ENCODE measurements at places on chromosomes 7 and 10.

DNA sequence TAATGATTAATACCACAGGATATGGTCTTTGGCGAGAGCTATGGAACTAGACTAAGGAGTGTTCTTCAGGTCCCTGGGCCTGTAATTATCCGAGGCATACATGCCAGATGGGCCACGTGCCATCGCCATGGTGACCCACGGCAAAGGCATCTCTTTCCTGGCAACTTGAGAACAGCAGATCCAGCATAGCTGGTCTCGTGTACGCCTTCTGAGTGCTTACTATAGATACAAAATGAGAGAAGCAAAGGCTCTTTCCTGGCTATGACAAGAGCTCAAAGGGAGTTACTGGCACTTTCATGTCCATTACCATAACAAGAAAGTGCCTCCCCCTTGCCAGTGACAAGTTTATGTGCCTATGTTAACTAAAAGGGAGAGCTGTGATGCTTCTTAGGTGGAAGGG lies 26.0 kb upstream of the GLI3 start:
- no peak for DNase-seq

GRCh38 chr7:99201027-99201426 lies 6.9 kb downstream of the KPNA7 start:
- no peak for DNase-seq

DNA sequence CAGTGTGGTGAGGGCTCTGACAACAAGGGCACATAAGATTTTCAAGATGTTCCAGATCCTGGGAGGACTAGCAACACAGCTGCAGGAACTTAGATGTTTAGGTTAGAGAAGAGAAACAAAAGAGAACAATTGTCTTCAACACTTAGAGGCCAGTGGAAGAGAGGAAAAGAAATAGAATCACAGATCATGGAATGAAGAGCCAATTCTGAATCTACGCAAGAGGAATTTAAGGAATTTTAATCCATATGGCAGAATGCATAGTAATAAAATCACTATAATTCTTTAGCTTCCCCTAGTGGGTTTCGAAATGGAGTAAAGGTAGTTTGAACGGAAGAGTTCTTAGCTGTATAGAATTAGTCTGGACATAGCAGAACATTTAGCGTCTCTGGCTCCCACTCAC lies 114.6 kb upstream of the LRRTM3 start:
- no peak for DNase-seq

- DNase-seq = no peak
These were observed 82.5 kb downstream of the ZNF467 start for GRCh38 chr7:149690688-149691446.

DNA sequence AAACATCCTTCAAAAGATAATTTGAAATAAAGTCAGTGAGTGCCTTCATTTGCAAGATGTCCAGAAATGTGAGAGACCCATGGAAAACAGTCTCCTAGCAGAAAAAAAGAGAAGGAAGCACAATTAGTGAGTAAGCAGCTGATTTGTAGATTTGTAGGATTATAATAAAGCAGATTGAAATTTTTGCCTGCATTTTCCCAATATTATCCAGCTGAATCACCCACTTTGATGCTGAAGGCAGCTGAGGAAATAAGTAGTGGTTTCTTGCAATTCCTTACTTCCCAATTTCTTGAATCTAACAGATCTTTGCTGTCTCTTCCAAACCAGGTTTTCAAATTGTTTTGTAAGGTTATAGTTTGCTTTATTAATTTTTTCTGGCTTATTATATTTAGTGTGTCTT lies 181.4 kb downstream of the GNAT3 start:
- DNase-seq = no peak

- DNase-seq = no peak
These were observed 72.6 kb downstream of the FOXP2 start for GRCh38 chr7:114487174-114487573.

GRCh38 chr10:77106676-77107075 lies 530.9 kb downstream of the KCNMA1 start:
- no peak for DNase-seq
